Panc1 (cell line): ENCODE measurements at places on chromosomes 5 and 9.

DNA sequence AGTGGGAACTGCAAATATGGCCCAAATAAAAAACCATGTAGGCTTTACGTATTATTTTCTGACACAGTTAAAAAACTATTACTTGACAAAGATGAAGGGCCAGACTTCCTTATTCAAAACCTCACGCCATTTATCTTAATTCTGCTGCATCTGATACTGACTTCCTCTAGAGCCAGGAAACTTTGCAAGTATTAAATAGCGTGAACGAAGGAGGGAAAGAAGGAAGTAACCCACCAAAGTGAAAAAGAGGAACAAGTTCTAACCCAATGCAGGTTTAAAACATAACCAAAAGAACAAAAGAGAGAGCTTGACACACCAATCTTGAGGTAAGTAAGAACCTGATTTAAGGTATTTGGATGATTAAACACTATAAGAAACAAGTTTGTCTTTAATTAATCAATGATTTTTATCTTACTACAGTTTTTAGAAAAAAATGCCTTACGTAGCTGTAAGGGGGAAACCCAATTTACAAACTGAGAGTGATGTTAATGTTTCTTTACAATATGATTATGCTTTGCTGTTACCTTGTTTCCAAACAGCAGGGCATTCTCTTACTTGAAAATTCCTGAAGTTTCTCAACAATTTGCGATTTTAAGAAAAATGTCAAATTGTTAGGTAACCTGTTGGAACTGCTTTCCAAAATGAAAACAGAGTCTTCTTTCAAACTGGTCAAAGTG, at the start of gene GAPT:
TSS of gene GAPT (plus strand) at position 220 of the 677 bp plus-strand sequence. CDS start 3,102 bp downstream, outside the sequence.
- no peak for DNase-seq

DNA sequence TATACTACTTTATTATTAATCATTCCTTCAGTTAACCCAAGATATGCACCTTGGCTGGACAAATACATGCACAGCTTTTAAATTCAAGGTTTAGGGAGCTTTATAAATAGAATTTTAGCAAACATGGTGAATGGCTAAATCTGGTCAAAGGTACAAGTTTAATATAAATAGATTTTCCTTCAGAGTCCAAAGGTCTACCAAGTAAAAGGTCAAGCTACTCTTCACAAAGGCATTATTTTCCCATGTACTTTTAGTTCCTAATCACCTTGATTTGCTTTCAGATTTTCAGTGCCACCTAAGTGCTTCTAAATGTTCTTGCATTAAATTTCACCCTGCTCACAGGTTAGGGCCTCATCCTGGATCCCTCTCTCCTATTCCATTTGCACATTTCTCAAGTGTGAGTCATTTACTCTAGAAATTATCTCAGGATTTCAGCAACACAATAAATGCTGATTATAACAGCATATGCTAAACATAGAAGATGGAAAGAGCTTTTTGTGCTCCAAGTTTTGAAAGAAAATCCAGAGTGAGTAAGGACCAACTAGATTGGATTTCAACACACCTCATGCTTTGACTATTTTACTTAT, 459.4 kb upstream of the ITGA1 start:
- DNase-seq: no peak

DNA sequence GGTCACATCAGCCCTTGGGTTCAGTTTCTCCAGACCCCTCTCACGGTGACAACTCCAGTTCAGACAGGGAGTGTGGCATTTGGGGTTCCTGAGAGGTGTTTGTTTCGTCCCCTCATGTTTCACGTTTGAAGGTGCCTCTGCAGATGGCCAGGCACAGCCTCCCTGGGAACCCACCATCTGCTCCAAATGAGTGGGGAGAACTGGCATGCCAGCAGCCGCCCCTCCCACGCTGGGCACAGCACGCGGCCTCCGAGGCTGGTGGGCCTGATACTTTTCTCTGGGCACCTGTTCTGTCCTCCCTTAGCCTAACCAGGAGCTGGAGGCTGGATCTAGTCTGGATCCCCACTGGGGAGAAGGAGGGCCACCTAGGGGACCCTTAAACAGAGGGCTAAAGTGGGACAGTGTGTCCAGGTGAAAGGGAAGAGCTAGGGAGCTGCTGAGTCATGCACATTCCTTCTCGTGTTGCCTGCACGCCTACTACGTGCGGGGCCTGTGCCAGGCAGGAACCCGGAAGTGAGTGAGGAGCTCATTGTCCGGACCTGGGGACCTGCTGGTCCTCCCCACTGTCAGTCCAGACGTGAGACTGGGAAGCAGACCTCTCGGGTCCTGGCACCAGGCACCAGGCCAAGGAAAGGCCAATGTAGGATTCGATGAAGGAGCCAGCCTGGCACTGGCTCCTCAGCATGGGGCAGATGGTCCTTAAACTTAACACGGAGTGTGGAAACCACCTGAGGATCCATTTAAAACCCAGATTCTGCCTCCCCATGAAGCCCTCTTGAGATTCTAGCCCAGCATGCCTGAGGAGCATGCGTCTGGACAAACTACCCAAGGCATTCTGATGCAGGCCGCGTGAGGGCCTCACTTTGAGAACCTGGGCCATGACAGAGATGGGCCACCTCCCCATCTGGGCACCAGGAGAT, 11.7 kb downstream of the DNM1 start:
- DNase-seq: no peak

DNA sequence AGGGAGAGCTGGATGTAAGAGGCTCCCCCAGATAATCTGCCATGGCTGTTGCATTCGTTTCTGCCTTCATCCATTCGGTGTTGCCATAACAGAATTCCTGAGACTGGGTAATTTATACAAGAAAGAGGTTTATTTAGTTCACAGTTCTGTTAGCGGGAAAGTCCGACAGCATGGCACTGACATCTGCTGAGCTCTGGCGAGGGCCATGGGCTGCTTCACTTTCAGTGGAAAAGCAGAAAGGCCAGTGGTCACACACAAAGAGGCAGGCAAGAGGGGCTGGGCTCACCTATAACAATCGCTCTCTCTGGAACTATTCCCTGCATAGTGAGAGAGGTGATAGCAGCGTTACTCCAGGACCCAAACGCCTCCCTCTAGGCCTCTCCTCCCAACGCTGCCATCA, 305.9 kb downstream of the MLLT3 start:
- DNase-seq: no peak

DNA sequence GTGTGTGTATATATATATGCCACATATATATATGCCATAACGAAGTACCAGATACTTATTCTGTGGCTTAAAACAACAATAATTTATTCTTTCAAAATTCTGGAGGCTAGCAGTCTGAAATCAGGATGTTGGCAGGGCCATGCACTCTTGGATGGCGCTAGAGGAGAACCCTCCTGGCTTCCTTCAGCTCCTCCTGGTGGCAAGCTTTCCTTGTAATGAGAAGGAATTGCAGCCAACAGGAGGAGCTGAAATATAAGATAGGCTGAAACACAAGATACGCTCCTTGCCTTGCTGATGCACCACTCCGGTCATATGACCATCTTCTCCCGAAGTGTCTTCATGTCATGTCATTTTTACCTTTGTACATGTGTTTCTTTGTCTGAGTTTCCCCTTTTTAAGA, 368.1 kb upstream of the CTNND2 start:
- no peak for DNase-seq

GRCh38 chr9:3863111-3863528, 337.3 kb upstream of the RFX3 start:
- no peak for DNase-seq
